ENCODE measurements at places on chromosomes 16 and 17. TPM values are rescaled to one million over a fixed set of nuclear protein-coding genes. Genes with fewer than 3 reads are reported as not detected.

C17orf107 gene
- total RNA-seq: 1.1 TPM

CACNG5 gene
- total RNA-seq: not detected

KRT24 gene
- not detected for total RNA-seq

TRIM72 gene
- not detected for total RNA-seq

KRTAP4-5 gene
- total RNA-seq: not detected

KRT17 gene
- 10,873 TPM for total RNA-seq
